ENCODE measurements at places on chromosomes 3 and 15. TPM values are rescaled to one million over a fixed set of nuclear protein-coding genes. Genes with fewer than 3 reads are reported as not detected.

Gene GABRG3
- total RNA-seq, result not detected

Gene CGNL1
- not detected for total RNA-seq

Gene IGSF10
- total RNA-seq, result not detected

Gene RGMA
- total RNA-seq, result not detected

Gene RASGRF1
- total RNA-seq, result not detected

Gene PLXNA1
- total RNA-seq, result 9.8 TPM

Gene IL5RA
- 0.99 TPM for total RNA-seq

Gene SCAANT1
- total RNA-seq, result 2.1 TPM

Gene C3orf85
- total RNA-seq, result not detected

Gene SCN11A
- total RNA-seq, result 0.08 TPM

Gene MAGEL2
- not detected for total RNA-seq

Gene SLC12A1
- total RNA-seq, result not detected

Gene CCNB2
- 0.85 TPM for total RNA-seq

Gene ECE2
- not detected for total RNA-seq

Gene TGM4
- not detected for total RNA-seq

Gene LTK
- total RNA-seq, result 9.7 TPM

Gene ITIH3
- total RNA-seq, result not detected

Gene RBM15B
- 29.1 TPM for total RNA-seq

Gene CD200R1
- 4.7 TPM for total RNA-seq

Gene CACNA1D
- not detected for total RNA-seq

Gene LRRC31
- not detected for total RNA-seq

Gene CHRD
- not detected for total RNA-seq

Gene CTSH
- 11.1 TPM for total RNA-seq

Gene SUSD5
- total RNA-seq, result not detected

Gene ARHGAP11A
- 4.7 TPM for total RNA-seq

Gene DUOXA2
- not detected for total RNA-seq

Gene AMIGO3
- total RNA-seq, result 1.3 TPM

Gene TFG
- total RNA-seq, result 58.8 TPM

Gene C2CD4A
- total RNA-seq, result 0.34 TPM

Gene TMEM44
- total RNA-seq, result 0.98 TPM

Gene ACKR2
- total RNA-seq, result not detected

Data from CD4-positive, alpha-beta T cell (primary cell).